ENCODE measurements at places on chromosomes 7 and 10. TPM values are rescaled to one million over a fixed set of nuclear protein-coding genes. Genes with fewer than 3 reads are reported as not detected.

- peak; percentile 7 for DNase-seq
- H3K27ac ChIP-seq = no peak overlapping the region
- no peaks in the 10 kb centered on the region for H3K27me3 ChIP-seq
- peaks cover 15% of the 10 kb centered on the region for H3K4me1 ChIP-seq
These were observed 52.8 kb downstream of the NRF1 start for GRCh38 chr7:129664029-129665012.

The ZNF853 gene
- 10.1 TPM for total RNA-seq

- H3K4me3 ChIP-seq = no peak overlapping the region
- H3K27me3 ChIP-seq = peaks cover 67% of the 10 kb centered on the region
- peak; percentile 56 for DNase-seq
These were observed 2.2 kb downstream of the CRTAC1 start for GRCh38 chr10:98028168-98028770.

DNA sequence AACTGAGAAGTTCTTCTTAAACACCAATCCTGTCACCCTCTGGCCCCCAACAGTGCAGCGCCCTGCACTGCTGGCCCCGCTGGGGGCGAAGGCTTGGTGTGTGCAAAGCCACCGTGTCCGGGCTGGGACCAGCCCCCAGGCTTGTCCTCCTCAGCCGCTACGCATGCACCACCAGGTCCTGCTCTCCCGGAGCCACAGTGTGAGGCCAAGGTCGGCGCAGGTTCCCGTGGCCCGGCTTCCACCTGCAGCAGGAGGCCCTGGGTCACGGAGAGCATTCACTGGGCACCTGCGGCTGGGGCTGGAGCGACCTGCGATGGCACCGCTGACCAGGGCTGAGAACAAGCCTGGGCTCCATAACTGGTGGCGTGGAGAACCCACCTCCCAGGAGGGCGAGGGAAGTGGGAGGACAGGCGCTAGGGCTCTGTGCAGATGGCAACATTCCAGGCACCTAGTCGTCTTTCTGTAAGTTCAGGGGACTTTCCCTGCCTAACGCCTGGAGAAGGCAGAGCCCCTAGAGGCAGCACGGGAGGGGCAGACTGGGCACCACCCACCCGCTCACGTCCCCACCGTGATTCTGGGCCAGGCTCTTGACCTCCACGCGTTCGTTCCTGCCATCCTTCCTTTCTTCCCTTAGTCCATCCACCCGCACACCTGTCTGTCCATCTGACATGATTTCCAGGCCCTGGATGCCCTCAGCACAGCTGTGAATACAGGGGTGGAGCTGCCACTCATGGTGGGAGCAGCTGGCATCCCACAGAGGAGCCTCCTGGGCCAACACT is 271.6 kb downstream of the ELFN1 start:
- H3K36me3 ChIP-seq = no peaks in the 10 kb centered on the region
- no peaks in the 10 kb centered on the region for H3K27me3 ChIP-seq
- no peak for DNase-seq

The CREB5 gene
- 12.9 TPM for total RNA-seq
